Natural killer cell treated with Interleukin-12 subunit alpha and Interleukin-12 subunit beta and Interleukin-15 and Interleukin-18, amount 100 ng/mL, for 72 hours (primary cell): ENCODE measurements at places on chromosomes 5 and 9. TPM values are rescaled to one million over a fixed set of nuclear protein-coding genes. Genes with fewer than 3 reads are reported as not detected.

SCGB3A2 gene
- total RNA-seq, result not detected

DNA sequence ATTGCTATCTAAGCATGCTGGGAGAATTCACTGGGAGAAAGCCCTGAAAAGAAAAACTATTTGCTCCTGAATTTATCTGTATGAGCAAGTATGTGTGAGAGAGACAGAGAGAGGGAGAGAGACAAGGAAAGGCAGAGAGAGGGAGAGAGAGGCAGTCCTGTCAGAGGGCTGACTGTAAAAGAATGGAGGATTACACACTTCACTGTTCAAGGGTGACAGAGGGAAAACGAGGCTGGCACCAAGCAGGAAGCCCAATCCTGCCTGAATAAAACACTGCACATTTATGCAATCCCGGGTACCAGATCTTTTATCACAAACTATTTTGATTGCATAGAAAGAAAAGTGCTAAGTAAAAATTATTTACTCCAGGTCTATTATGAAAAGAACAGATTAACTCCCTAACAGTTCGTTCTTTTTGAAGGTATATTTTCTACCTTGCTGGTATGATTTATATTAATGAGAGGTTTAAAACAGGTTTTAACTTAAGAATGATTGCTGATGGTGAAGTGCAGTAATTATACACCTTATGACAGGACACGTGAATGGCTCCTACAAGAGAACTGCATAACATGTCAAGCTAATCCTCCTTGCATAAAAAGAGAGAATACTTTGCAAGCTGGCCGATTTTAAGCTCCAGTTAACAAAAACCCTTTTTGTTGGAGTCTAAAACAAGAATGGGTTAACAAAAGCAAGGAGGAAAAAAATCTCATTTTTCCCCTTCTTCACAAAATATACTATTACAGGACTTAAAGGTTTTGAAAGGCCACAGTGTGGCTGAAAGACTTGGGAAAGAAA is 82.5 kb downstream of the NFIB start:
- no peak for DNase-seq

- DNase-seq, result no peak
Observed at GRCh38 chr5:110507972-110508371, 218.5 kb downstream of the TMEM232 start.

GRCh38 chr5:176407456-176408251 is 8.7 kb downstream of the CLTB start:
- DNase-seq, result no peak

CDH10 gene
- not detected for total RNA-seq
